Breast epithelium (tissue), 4 donors: ENCODE measurements at places on chromosomes 7 and 10.

DNA sequence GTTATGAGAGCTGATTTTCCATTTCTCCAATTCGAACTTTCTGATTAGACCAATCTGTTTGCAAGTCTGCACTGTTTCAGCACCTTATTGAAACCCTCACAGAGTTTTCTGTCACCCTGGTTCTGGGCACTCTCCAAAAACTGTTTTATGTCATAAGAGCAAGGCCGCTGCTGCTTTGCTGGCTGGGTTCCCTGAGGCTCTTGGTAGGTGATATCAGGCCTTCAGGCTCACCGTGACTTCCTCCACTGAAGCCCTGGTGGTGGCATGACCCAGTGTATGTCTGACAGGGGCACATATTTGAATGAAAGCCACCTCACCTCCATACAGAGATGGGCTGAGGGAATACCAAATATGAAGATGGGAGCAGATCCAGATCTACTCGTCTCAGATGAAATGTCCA lies 8.3 kb downstream of the RABGEF1 start:
- DNase-seq, result no peak

- DNase-seq, result no peak
These were observed 34.8 kb downstream of the ITGB8 start for GRCh38 chr7:20365486-20365885.

GRCh38 chr10:8360814-8361509 lies 306.5 kb downstream of the GATA3 start:
- DNase-seq, result no peak

DNA sequence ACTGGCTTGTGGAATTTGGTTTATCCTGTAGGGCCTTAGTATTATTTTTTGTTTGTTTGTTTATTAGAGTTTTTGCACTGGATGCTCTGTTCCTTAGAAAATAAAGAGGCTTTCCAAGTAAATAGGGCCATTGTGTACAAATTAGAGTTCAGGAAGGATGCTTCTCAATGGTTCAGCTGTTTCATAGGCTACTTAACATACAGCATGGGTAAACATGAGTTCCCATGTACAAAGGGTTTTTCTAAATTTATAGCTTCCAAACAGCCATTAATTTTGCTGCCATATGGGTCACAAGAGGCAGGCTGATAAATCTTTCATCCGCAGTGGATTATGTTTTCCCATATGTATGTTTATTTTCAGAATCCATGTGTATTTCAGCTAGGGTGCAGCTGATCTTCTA lies 121.6 kb upstream of the WDR11 start:
- no peak for DNase-seq

GRCh38 chr10:92153-92552 lies 43.1 kb upstream of the TUBB8 start:
- no peak for DNase-seq

GRCh38 chr7:20217193-20217948 lies at the start of gene MACC1:
Gene MACC1, minus strand, starts transcription at chr7:20217384. Its CDS starts 55,522 bp downstream, at chr7:20161862.
- peak; percentile 69 for DNase-seq

- DNase-seq, result no peak
These were observed 46.0 kb downstream of the ZAN start for GRCh38 chr7:100779359-100779758.

- DNase-seq, result no peak
These were observed 289.8 kb downstream of the CACNA2D1 start for GRCh38 chr7:82153776-82154175.

DNA sequence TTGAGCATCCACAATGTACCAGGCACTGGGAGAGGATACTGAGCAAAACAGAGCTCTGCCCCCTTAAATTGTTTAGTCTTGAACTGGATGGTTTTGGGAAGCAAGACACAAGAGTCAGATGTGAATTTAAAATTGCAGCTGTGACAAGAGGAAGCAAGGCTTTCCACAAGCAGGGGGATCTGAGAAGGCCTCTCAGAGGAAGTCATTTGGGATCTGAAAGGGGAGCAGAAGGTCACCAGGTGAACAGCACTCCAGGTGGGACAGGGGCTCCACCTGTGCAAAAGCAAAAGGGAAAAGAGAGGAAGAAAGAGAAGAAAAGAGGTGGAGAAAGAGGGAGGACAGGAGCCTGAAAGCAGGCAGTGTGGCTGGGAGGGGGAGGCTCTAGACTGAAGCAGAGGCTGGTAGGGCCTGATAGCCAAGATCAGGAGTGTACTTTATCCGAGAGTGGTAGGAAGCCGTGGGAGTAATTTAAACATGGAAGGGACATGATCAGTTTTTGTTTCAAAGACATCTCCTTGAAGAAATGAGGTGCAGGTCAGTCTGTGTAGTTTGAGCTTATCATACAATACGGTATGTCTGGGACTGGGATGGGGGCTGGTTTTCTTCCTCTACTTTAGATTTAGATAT lies 76.1 kb upstream of the DUSP5 start:
- no peak for DNase-seq

DNA sequence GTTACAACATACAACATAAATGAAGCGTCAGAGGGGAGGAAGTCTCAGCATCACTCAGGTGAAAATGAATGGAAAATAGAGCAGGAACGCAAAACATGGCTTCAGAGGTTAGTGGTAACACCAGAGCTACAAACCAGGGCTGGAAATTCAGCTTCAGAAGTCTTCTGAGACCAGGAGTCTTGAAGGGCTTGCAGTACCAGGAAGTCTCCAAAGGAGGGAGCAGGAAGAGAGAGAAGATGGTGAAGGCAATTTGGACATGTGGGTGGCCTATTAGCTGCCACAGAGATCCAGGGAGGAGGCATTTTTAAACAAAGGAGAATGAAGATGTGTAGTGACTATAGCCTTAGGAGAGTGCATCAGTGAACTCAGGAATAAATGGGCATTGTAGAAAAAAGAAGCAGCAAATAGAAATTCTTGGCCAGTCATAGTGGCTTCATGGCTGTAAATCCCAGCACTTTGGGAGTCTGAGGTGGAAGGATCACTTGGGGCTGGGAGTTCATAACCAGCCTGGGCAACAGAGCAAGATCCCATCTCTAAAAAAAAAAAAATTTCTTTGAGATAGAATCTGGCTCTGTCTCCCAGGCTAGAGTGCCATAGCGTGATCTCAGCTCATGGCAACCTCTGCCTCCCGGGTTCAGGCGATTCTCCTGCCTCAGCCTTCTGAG lies 9.3 kb upstream of the TET1 start:
- DNase-seq, result peak; percentile 26

GRCh38 chr7:100895956-100896731 lies 456 bp upstream of the ACHE start:
- no peak for DNase-seq

DNA sequence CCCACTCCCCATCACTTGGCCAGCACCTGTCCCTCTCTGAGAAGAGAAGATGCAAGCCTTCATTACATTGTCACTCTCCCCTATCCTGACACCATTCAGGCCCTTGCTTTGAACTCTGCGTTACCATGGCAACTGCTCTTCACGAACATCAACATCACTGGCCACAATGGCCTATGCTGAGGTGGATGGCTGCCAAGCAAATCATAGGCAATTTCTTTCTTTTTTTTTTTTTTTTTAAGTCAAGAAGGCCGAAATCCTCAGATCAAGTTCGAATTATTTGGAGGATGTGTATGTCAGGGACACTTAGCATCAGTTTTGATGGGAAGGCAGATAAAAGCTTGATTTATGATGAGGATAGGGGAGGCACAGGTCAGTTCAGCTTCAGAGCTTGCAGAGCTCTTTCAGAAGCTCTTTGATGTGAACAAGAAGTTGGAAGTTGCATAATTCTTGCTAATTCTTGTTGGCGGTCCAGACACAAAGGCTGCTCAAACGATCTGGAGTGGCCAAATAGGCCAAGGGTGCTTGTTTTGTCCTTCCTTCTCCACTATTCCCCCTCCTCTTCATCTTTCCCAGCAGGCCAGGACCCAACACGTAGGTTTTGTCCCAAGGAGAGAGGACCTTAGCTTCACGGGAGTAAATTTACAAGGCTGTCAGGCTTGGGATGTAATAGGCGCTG lies 179.9 kb upstream of the NPVF start:
- DNase-seq, result no peak

GRCh38 chr7:121530227-121531174 lies 134.4 kb upstream of the FAM3C start:
- DNase-seq, result no peak

DNA sequence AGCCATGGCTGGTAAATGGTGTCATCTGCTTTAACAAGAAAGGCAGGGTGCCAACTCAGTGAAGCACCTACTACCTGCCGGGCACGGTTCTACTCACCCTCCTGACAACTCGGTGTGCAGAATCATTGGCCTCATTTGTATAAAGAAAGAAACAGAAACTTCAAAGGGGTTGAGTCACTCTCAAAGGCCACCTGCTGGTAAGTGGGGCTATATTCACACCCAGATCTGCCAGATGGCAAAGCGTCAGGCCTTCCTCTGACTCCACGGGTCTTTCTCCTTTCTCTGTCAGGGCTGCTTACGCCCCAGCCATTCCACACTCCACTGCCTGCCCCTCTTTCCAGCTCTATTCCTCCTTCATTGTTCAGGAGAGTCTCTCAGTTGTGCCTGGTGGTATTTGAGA lies 309.2 kb downstream of the GFRA1 start:
- no peak for DNase-seq

DNA sequence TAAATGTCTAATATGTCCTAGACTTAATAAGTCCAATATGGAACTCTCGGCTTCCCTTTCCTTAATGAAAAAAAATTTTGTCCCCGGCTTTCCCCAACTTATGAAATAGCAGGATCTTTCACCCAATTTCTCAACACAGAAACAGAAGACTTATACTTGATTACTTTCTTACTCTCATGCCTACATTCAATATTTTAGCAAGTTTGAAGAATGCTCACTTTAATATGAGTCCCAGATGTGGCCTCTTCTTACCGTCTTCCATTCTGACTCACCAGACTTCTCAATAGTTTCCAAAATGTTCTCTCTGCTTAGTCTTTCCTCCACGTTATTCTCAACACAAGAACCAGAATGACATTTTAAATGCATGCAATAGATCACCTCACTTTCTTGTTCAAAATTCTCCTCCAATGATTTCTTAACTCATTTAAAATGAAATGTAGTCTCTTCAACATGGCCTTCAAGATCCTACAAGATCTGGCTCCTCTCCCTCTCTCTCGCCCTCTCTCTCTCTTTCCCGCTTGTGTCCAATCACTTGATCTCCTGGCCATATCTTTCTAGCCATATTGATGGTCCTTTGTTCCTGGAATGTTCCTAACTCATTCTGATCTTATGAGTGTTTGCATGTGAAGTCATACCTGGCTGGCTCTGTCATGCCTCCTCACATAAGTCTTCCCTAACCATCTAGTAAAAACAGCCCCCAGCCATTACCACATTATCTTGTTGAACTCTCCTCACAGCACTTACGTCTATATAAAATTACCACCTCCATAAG lies 119.7 kb upstream of the FAM3C start:
- DNase-seq, result no peak

DNA sequence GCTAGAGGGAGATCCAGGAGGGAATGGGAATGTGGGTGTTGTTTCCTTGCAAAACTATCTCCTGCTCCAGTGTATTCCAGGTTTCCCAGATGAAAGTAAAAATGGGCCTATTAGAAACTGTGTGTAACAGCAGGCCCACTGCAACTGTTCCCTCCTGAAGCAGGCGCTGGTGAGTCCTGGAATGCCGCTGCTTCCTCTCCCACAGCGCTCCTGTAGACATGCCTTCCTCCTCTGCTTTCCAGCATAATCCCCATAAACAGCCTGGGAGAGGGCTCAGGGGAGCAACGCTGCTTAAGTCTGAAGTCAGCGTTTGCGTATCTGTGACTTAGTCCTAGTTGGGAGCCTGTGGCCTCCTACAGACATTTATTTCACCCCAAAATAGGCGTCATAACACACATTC lies 551.0 kb upstream of the FOXK1 start:
- no peak for DNase-seq

- DNase-seq, result no peak
These were observed 260.7 kb downstream of the BMPER start for GRCh38 chr7:34165927-34166550.

- no peak for DNase-seq
These were observed 8.9 kb downstream of the GFRA1 start for GRCh38 chr10:116263870-116264655.

GRCh38 chr7:148964483-148965267 lies 63.6 kb downstream of the PDIA4 start:
- DNase-seq, result no peak

DNA sequence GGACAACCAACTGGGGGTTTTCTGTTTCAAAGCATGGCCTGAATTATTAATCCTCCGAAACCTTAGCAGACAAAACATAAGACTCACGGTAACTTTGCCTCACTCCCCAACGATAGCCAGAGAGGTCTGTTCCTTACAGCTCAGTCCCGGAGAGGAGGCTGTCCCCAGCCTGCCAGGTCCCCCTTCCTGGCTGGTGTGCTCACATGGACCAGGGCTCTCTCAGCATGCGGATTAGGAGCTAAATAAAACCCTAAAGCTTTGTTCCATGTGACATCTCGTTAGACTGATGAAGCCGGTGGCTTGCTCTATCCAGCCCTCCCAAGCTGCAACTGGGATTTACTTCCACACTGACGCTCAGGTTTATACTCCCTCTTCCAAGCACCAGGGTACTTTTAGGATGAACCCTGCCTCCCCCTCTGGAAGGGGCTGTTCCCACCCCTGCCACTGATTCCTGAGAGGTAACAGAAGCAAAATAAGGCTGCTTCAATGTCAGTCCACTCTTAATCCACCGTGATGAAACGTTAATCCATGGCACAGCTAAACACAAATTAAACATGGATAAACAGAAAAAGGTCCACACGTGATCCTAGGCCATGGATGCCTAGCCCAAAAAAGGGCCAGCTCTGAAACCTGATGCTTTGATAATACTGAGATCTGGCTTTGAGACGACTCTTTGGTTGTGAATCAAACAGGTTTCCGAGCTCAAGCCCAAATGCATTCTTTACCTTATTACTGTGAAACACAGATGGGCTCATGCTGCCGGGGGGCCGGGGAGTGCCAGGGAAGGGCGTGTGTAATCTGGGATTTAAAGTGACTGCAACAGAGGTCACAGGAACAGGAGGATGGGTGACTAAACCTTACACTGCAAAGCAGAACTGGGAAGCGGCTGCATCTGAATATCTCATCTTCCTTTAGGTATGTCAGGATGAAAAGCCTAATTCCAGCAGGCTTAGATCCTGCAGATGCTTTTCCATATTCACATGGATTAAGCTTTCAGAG lies 86.2 kb downstream of the ZRANB1 start:
- no peak for DNase-seq

DNA sequence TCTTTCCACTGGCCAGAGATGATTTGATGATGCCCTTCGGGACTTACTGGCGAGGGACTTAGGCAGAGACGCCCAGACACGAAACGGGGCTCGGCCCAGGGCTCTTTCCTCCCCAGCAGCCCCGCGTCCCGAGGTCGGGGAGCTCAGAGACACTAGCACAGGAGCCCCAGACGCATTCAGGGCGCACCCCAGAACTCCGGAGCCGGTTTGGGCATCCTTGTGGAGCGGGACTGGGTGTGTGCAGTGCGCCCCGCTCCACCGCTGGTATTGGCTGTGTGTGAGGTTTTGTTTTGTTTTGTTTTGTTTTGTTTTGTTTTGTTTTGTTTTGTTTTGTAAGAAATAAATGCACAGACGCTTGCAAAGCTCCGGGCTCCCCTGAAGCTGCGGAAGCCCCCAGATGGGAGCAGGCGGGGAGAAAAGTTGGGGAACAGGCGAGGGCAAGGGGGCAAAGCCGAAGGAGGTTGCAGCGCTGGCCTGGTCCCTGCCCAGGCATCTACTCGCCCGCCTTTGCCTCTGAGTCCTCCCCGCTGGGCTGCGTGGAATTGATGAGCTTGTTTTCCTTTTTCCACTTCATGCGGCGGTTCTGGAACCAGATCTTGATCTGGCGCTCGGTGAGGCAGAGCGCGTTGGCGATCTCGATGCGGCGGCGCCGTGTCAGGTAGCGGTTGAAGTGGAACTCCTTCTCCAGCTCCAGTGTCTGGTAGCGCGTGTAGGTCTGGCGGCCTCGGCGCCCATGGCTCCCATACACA lies 1.9 kb upstream of the HOXA5 start:
- DNase-seq, result peak; percentile 25
